ENCODE measurements at places on chromosomes 16 and 17.

- no peak for DNase-seq
These were observed 2.6 kb downstream of the ADAP2 start for GRCh38 chr17:30924341-30924740.

DNA sequence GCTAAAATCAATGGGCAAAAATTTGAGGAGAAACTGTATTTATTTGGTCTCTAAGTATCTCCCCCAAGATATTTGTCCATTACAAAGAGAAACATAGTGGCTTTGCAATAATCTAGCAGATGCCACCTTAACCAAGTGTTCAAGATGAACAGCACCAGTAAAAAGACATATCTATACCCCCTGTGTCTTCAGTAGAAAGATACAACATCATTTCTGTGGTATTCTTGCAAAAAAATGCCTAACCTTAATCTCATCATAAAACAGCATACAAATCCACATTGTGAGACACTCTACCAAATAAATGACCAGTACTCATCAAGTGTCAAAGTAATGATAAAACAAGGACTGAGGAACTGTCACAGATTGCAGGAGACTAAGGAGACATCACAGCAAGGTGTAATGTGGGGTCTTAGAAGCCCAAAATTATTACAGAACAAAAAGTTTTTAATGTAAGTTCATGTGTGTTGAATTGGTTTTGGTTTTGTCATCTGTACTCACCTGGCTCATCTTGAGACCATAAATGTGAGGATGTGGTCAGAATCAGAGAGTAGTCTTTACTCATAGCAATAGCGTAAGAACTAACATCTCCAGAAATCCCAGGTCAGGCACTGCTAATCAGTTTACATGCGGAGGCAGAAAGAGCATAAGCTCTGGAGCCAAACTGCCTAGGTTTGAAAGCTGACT lies 77.2 kb downstream of the AATF start:
- peak; percentile 36 for DNase-seq

DNA sequence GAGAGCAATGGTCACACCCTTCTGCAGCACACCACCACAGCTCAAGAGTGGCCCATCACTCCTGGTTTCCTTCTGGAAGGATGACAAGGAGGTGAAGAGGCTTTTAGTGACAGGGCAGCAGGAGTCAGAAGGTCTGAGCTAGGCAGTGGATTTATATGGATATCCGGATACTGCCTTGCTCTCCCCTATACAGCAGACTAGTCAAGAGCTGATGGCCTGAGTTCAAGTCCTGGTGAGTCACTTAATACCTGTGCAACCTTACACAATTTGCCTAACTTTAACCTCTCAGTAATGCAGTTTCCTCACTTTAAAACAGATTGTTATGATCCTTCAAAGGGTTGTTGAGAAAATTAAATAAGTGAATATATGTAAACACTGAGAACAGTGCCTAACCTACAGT lies 22.9 kb downstream of the MYO18A start:
- DNase-seq, result no peak

GRCh38 chr17:67647482-67647881 lies 70.3 kb upstream of the NOL11 start:
- DNase-seq, result no peak

DNA sequence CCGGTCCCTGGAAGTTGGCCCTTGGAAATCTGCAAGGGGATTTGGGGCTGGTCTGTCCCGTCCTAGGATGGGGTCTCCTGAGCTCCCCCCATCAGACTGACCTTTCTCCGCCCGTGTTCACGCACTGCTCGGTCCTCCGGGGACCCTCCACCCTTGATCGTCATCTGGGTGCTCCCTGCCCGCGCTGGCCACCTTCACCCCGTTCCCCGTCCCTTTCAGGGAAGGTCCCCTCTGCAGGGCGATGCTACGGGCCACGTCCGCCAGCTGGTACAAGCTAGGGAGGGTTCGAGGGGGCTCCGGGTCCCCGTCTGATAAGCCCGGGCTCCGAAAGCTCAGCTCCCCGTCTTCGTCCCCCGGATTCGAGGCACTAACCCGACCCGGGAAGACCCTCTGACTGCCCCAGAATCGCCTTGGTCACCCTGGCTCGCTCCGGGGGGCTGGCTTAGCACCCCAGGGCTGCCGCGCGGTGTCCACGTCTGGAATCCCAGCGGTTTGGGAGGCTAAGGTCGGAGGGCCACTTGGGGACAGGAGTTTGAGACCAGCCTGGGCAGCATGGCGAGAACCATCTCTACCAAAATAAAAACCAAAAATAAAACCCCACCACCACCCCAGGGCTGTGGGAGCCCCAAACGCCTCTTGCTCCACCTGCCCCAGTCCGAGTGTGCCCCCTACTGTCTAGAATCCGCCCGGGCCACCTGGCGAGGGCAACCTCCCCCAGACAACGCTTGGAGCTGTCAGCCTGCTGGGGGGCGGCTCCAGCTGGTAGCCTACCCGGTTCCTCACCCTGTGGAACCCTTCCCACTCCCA lies 1.1 kb upstream of the SLC43A2 start:
- peak; percentile 90 for DNase-seq

GRCh38 chr17:79080761-79081290 lies 6.2 kb downstream of the ENGASE start:
- DNase-seq, result no peak

DNA sequence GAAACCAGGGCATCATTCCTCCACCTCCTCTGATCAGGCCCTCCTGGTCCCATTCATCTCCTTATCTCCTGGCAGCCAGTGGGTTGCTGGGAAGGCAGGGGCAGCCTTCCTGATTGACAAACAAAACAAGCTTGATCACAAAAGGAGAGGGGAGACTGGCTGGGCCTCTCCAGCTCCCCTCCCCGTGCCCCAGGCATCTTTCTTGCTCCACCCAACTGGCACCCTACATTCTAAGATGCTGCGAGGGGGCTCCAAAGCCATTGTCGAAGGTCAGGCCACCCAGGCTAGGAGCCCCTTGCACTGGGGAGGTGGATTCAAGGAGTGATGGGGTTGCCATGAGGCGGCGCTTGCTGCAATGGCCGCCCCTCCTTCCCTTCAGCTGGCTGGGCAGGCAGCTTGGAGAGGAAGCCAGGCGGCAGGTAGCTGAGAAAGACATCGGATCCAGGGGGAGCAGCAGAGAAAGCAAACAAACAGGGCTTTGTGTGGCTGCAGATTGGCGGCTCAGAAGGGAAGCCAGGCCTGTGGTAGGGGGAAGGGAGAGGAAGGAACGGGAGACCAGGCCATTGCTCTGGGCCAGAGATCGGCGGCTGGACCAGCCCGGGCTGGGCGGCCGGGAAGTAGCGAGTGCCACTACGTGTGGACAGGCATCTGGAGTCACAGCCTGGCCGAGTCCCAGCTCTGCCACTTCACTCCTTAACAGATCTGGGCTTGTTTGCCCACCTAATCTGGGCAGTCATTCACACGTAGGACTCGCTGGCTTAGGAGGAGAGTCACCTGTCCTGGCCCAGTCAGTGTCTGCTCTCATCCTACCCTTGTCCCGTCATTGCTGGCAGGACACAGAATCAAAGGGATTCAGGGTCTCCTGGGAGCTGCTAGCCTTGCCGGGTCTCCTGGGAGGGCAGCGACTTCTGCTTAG lies 12.3 kb downstream of the RAI1 start:
- no peak for DNase-seq

GRCh38 chr16:14522671-14523070 lies 107.4 kb downstream of the PARN start:
- DNase-seq, result no peak

GRCh38 chr17:35021520-35022380 lies 41.4 kb downstream of the LIG3 start:
- DNase-seq, result no peak

Data from activated T-cell treated with anti-CD3 and anti-CD28 coated beads, Interleukin-2, amount 50 U/mL, for 72 hours (primary cell).